Nephron progenitor cell (in vitro differentiated cells): ENCODE measurements at places on chromosomes 3 and 15.

GRCh38 chr15:68335251-68335650, 57.7 kb downstream of the FEM1B start:
- H3K36me3 ChIP-seq = no peaks in the 10 kb centered on the region
- H3K27ac ChIP-seq = no peak overlapping the region
- peaks cover 18% of the 10 kb centered on the region for H3K27me3 ChIP-seq
- no peak overlapping the region for H3K4me3 ChIP-seq
- peaks cover 48% of the 10 kb centered on the region for H3K4me1 ChIP-seq

DNA sequence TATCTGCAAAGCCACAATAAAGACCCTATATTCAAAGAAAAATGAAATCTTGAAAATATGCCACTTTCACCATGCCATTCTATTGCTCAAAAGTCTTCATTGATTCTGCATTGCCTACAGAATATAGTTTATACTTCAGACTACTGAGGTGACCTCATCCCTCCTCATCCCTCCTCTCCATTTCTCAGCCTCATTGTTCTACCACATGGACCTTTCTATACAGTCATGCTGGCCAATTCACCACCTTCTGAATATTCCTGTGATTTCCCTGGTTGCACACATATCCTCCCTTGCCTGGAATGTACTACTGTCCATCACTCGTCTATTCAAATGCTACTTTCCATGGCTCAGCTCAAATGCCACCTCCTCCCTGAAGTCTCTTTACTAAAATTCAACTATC, 3.5 kb upstream of the COL8A1 start:
- H3K36me3 ChIP-seq = no peaks in the 10 kb centered on the region
- DNase-seq = no peak
- H3K4me1 ChIP-seq = peaks cover 21% of the 10 kb centered on the region

- peaks cover 8% of the 10 kb centered on the region for H3K4me1 ChIP-seq
- peak; percentile 11 for DNase-seq
- H3K36me3 ChIP-seq = no peaks in the 10 kb centered on the region
- H3K4me3 ChIP-seq = no peak overlapping the region
- no peaks in the 10 kb centered on the region for H3K27me3 ChIP-seq
Measured at GRCh38 chr3:23035927-23036640, 167.0 kb upstream of the UBE2E2 start.

GRCh38 chr3:64888840-64889392, 201.1 kb upstream of the ADAMTS9 start:
- peaks cover 28% of the 10 kb centered on the region for H3K4me1 ChIP-seq
- no peak for DNase-seq
- no peak overlapping the region for H3K27ac ChIP-seq
- H3K36me3 ChIP-seq = peaks cover 5% of the 10 kb centered on the region
- H3K27me3 ChIP-seq = peaks cover 3% of the 10 kb centered on the region

DNA sequence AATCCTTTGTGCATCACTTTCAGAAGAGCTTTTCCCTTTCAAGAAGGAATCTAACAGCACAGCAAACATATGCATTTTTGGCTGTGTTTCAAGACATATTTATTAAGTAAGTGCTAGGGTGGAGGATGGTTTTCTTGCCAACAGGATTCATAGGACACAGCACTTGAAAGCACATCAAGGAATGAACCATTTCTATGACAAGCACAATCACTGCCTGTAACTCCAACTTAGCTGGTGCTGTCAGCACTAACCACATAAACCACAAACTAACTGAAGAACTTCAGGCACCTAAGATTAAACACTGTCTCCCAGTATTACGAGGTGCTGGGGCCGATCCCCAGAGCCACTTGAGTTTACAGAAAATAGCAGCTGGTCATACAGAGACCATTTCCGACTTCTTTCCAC, 35.4 kb upstream of the SPRED1 start:
- DNase-seq = no peak
- no peak overlapping the region for H3K27ac ChIP-seq
- H3K4me1 ChIP-seq = peaks cover 20% of the 10 kb centered on the region
- no peaks in the 10 kb centered on the region for H3K36me3 ChIP-seq
- no peak overlapping the region for H3K4me3 ChIP-seq
- peaks cover 4% of the 10 kb centered on the region for H3K27me3 ChIP-seq

DNA sequence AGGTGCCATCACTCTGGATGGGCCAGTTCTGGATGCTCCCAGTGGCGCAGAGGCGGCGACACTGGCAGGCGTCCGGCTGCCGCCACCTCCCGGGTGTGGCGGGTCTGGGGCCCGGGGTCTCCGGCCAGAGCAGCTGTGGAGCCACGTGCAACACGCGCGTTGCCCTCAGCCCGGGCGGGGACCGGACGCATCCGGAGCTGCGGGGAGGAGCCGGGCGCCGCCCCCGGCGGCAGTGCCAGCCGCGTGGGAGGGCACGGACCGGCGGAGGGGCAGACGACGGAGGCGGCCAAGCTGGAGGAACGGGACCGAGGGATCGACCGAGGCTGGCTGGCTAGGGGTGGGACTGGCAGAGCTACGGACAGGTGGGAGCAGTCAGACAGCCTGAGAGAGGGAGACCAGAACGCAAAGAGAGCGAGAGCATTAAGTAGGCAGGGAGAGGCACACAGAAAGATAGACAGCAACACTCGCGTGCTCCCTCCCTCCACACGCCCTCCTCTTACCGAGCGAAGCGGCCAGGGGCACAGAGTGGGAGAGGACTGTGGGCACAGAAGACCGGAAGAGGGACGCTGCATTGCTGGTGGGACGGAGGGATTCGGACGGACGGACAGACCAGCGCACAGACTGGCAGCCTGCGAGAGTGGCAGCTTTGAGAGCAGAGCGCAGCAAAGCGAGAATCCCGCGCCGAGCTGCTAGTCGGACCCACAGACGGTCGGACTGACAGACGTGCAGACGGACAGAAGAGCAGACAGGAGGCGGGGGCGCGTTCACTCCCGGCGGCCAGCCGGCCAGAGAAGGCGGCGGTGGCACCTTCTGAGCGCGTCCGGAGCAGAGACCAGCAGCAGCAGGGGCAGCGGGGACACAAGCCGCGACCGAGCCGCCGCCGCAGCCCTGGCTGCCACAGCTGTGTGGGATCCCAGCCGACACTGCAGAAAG, at the start of gene ARPP21:
TSS of gene ARPP21 (plus strand) at position 272 of the 933 bp plus-strand sequence. CDS start 42,227 bp downstream, outside the sequence.
- H3K36me3 ChIP-seq = no peaks in the 10 kb centered on the region
- DNase-seq = peak; percentile 64
- H3K4me1 ChIP-seq = peaks cover 19% of the 10 kb centered on the region
- H3K27me3 ChIP-seq = peaks cover 63% of the 10 kb centered on the region

DNA sequence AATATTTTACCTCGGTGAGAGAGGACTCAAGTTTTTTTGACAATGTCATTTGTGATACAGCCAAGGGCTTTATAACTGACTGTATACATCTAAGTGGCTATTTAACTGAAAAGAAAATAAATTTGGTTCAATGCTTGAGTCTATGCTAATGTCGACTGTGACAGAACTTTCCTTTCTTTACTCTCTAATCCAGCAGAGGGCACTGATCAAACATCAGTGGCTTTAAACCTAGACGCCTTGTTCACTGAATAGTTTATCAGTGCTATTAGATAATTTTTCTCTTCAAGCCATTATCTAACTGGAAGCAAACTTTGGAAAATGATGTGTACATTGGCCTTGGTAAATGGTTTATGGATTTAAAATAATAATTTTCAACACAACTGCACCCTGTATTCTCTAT, 285.1 kb downstream of the CHL1 start:
- H3K4me1 ChIP-seq = no peaks in the 10 kb centered on the region
- peak overlapping the region; percentile 19 for H3K27ac ChIP-seq
- DNase-seq = no peak
- no peak overlapping the region for H3K4me3 ChIP-seq

GRCh38 chr15:70273808-70274207, 176.1 kb upstream of the TLE3 start:
- H3K27me3 ChIP-seq = peaks cover 42% of the 10 kb centered on the region
- no peak overlapping the region for H3K27ac ChIP-seq
- H3K4me3 ChIP-seq = no peak overlapping the region
- H3K36me3 ChIP-seq = no peaks in the 10 kb centered on the region
- no peak for DNase-seq

- H3K27me3 ChIP-seq = peaks cover 13% of the 10 kb centered on the region
- no peak overlapping the region for H3K4me3 ChIP-seq
- no peaks in the 10 kb centered on the region for H3K36me3 ChIP-seq
- H3K4me1 ChIP-seq = no peaks in the 10 kb centered on the region
Measured at GRCh38 chr3:38151667-38152265, 13.3 kb downstream of the MYD88 start.

- H3K4me1 ChIP-seq = peaks cover 65% of the 10 kb centered on the region
- H3K27me3 ChIP-seq = peaks cover 6% of the 10 kb centered on the region
- DNase-seq = no peak
- peak overlapping the region; percentile 7 for H3K27ac ChIP-seq
- H3K36me3 ChIP-seq = no peaks in the 10 kb centered on the region
- H3K4me3 ChIP-seq = no peak overlapping the region
Measured at GRCh38 chr3:150296966-150297365, 111.1 kb upstream of the TSC22D2 start.

GRCh38 chr3:120841264-120841663, 66.7 kb upstream of the STXBP5L start:
- peaks cover 4% of the 10 kb centered on the region for H3K27me3 ChIP-seq
- no peak overlapping the region for H3K4me3 ChIP-seq
- H3K4me1 ChIP-seq = peaks cover 18% of the 10 kb centered on the region
- no peak for DNase-seq
- no peak overlapping the region for H3K27ac ChIP-seq

DNA sequence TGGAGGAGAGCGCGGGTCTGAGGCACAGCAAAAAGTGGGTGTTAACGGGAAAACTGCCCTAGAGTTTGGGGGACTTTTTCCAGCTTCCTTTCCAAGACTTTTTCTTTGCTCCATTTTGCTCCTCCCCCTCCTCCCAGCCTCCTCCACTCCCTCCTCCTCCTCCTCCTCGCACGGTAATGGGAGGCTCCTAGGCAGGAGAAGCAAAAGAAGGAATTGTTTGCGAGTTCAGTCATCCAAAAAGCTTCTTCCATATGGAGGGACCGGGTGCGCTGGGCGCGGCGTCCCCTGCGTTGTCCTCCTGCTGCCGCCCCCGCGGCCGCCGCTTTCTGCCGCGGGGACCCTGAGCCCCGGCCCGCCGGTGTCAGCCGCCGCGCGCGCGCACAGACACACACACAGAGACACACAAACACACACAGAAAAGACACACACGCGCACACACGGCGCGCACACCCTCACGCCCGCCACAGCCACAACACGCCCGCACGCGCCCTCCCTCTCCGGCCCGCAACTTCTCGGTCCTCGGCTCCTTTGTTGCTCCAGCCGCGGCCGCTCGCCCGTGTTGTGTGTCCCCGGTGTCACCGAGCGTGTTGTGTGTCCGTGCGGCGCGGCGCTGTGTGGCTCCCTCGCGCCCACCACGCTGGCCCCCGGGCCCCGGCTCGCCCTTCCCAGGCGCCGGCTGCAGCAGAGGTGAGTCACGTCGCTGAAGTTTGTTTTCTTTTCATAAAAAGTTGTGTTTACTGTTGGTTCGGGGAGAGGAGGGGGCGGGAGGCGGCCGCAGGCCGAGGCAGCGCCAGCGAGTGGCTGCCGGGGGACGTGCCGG, at the start of gene BOC:
TSS of gene BOC (plus strand) at position 228 of the 820 bp plus-strand sequence. CDS start 38,246 bp downstream, outside the sequence.
- H3K4me1 ChIP-seq = peaks cover 85% of the 10 kb centered on the region
- peaks cover 53% of the 10 kb centered on the region for H3K36me3 ChIP-seq
- peak within 1 kb of the TSS; percentile 99 for H3K27ac ChIP-seq
- peak; percentile 46 for DNase-seq

GRCh38 chr3:124059580-124059979, 67.7 kb upstream of the ROPN1 start:
- peaks cover 5% of the 10 kb centered on the region for H3K27me3 ChIP-seq
- peaks cover 23% of the 10 kb centered on the region for H3K4me1 ChIP-seq
- H3K27ac ChIP-seq = no peak overlapping the region
- peaks cover 27% of the 10 kb centered on the region for H3K36me3 ChIP-seq
- DNase-seq = no peak
- no peak overlapping the region for H3K4me3 ChIP-seq

- H3K4me3 ChIP-seq = peak within 1 kb of the TSS; percentile 99
- H3K27ac ChIP-seq = peak within 1 kb of the TSS; percentile 100
- H3K4me1 ChIP-seq = peaks cover 69% of the 10 kb centered on the region
Measured at GRCh38 chr15:47717036-47717612, at the start of gene SEMA6D. TSS of gene SEMA6D (plus strand) at chr15:47717505. CDS start at chr15:47759799, 42,294 bp downstream.

- H3K4me3 ChIP-seq = no peak overlapping the region
- no peak overlapping the region for H3K27ac ChIP-seq
- DNase-seq = no peak
Measured at GRCh38 chr15:48313216-48313615, 18.0 kb upstream of the DUT start.

GRCh38 chr3:123705488-123706285, 120.8 kb upstream of the HACD2 start:
- no peaks in the 10 kb centered on the region for H3K36me3 ChIP-seq
- peaks cover 2% of the 10 kb centered on the region for H3K27me3 ChIP-seq
- H3K4me3 ChIP-seq = no peak overlapping the region

GRCh38 chr3:155771126-155771525, 26.3 kb upstream of the PLCH1 start:
- peaks cover 41% of the 10 kb centered on the region for H3K36me3 ChIP-seq
- no peak overlapping the region for H3K27ac ChIP-seq
- no peaks in the 10 kb centered on the region for H3K27me3 ChIP-seq
- H3K4me1 ChIP-seq = no peaks in the 10 kb centered on the region
- H3K4me3 ChIP-seq = no peak overlapping the region

GRCh38 chr15:75104804-75105557, 81.6 kb downstream of the PPCDC start:
- no peak for DNase-seq
- peaks cover 55% of the 10 kb centered on the region for H3K4me1 ChIP-seq
- H3K4me3 ChIP-seq = peak overlapping the region; percentile 48
- no peaks in the 10 kb centered on the region for H3K27me3 ChIP-seq
- no peaks in the 10 kb centered on the region for H3K36me3 ChIP-seq

GRCh38 chr3:40190056-40190455, 119.5 kb upstream of the EIF1B start:
- no peaks in the 10 kb centered on the region for H3K4me1 ChIP-seq
- H3K36me3 ChIP-seq = no peaks in the 10 kb centered on the region
- no peak for DNase-seq
- no peak overlapping the region for H3K4me3 ChIP-seq
- peaks cover 7% of the 10 kb centered on the region for H3K27me3 ChIP-seq

DNA sequence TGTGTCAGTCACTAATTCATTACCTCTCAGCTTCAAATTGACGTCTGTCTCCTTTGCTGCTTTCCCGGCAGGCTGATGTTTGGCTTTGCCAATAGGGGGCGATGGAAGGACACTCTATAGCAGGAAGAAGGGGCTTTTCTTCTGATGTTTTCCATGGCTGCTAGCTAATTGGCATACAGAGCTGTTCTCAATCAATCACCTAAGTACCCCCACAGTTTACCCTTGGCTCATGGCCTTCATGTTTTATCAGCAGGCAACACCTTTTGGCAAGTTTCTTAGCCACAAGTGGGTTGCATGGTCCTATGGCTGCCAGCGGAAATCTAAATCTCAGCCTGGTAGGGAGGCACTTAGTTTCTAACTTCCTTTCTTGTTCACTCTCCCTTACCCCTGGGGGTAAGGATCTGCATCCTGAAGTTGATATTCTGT, 45.0 kb downstream of the ESYT3 start:
- H3K4me1 ChIP-seq = no peaks in the 10 kb centered on the region
- peak; percentile 56 for DNase-seq
- peaks cover 9% of the 10 kb centered on the region for H3K27me3 ChIP-seq
- H3K27ac ChIP-seq = no peak overlapping the region
- no peaks in the 10 kb centered on the region for H3K36me3 ChIP-seq
- no peak overlapping the region for H3K4me3 ChIP-seq

GRCh38 chr3:66497985-66498671, 2.7 kb downstream of the LRIG1 start:
- H3K27me3 ChIP-seq = peaks cover 13% of the 10 kb centered on the region
- H3K27ac ChIP-seq = no peak overlapping the region
- peak overlapping the region; percentile 96 for H3K4me3 ChIP-seq
- no peaks in the 10 kb centered on the region for H3K36me3 ChIP-seq
- peaks cover 91% of the 10 kb centered on the region for H3K4me1 ChIP-seq
